ENCODE measurements at places on chromosomes 5 and 9. TPM values are rescaled to one million over a fixed set of nuclear protein-coding genes. Genes with fewer than 3 reads are reported as not detected.

Gene PCDHA2
- total RNA-seq: not detected

GRCh38 chr5:22669345-22669744 is 183.8 kb downstream of the CDH12 start:
- H3K27me3 ChIP-seq: no peaks in the 10 kb centered on the region
- H3K27ac ChIP-seq: no peak overlapping the region
- no peaks in the 10 kb centered on the region for H3K36me3 ChIP-seq
- DNase-seq: no peak

GRCh38 chr5:177276886-177277285 is 26.6 kb downstream of the RAB24 start:
- no peak overlapping the region for H3K4me3 ChIP-seq
- H3K27ac ChIP-seq: no peak overlapping the region
- H3K27me3 ChIP-seq: no peaks in the 10 kb centered on the region
- no peaks in the 10 kb centered on the region for H3K36me3 ChIP-seq

Gene ZBTB26
- total RNA-seq: 5.0 TPM

Gene PCDHA3
- total RNA-seq: not detected

GRCh38 chr5:82176115-82176814 is 101.9 kb downstream of the RPS23 start:
- H3K4me3 ChIP-seq: no peak overlapping the region
- no peak for DNase-seq
- no peaks in the 10 kb centered on the region for H3K27me3 ChIP-seq
- no peaks in the 10 kb centered on the region for H3K4me1 ChIP-seq
- H3K36me3 ChIP-seq: no peaks in the 10 kb centered on the region
- H3K27ac ChIP-seq: no peak overlapping the region

DNA sequence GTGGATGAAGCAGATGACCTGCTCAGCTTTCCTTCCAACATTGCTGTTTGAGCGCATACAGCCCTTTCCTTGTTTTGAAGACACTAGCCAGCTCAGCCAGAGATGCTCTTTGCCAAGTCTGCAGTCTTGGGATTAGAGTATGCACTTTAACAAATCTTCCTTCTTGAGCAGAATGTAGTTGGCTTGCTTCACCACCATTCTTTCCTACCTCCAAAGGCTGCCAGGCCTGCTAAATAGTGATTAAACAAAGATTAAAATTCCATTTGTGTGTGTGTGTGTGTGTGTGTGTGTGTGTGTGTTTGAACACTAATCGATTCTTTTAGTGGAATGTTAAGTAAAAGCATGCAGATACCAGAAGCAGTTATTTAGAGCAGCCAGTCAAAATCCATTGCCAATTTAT is 97.6 kb downstream of the GALNT10 start:
- H3K4me3 ChIP-seq: no peak overlapping the region
- H3K27ac ChIP-seq: no peak overlapping the region
- no peak for DNase-seq
- H3K4me1 ChIP-seq: no peaks in the 10 kb centered on the region
- H3K36me3 ChIP-seq: no peaks in the 10 kb centered on the region
- H3K27me3 ChIP-seq: no peaks in the 10 kb centered on the region

Gene STPG3
- total RNA-seq: not detected

DNA sequence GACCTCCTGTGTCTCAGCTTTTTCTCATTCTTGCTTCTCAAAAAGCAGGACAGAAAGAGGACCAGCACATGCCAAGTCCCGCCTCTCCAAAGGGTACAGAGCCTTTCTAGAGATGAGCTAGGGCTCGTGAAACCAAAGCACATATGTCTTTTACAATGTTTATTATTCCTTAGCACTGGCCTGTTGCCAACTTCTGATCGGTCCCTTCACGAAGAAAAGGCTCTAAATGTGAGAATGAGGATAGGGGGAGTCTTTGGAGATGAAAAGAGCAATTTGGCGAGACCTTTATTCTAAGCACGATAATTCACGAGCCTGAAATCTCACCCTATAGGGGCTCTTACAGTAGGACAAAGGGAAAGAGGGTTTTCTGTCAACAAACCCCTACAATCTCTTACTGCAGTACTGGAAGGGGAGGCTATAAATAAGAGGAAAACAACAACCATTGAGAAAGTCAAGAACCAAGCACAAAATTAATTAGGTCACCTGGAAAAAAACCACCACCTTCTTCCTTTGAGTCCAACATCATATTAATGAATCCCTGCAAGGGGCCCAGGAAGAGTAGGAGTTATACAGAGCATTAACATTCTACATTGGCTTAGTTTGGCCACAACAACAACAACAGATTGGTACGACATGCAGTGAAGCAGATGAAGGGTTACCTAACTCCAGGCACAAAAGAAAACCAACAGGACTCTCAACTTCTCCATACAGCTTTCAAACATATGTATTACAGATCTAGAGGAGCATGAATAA is 309.5 kb downstream of the PDE4D start:
- no peak overlapping the region for H3K27ac ChIP-seq
- H3K4me3 ChIP-seq: no peak overlapping the region
- H3K4me1 ChIP-seq: peaks cover 19% of the 10 kb centered on the region
- no peaks in the 10 kb centered on the region for H3K27me3 ChIP-seq
- DNase-seq: no peak

- no peak overlapping the region for H3K4me3 ChIP-seq
- no peak overlapping the region for H3K27ac ChIP-seq
- H3K36me3 ChIP-seq: no peaks in the 10 kb centered on the region
Observed at GRCh38 chr5:103111468-103111867, 8.5 kb downstream of the GIN1 start.

Gene SPAAR
- not detected for total RNA-seq

Gene GNG10
- 31.9 TPM for total RNA-seq

Gene LRRTM2
- not detected for total RNA-seq

DNA sequence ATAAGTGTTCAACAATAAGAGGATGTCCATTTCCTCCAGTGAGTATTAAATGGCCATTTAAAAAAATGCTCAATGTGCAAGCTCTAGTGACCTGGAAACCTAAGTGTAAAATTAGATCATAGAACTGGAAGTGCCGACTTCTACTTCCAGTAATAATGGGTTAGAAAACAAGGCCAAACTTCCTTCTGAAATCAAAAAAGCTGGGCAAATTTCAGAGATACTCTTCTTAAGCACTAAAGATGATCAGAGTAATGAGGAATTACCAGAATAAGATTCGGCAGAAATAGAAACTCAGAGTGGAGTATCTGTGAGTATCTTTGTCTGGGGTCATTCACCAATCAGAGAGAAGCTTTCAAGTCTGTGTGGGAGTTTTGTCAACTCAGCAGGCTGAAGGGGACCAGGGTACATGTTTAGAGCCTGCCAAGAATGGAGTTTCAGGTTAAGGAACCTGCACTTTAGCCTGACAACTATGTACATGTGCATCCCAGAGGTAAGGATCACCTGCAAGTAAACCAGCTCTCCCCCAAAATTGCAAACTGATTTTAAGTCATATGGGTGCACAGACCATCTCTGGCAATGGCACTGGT is 17.1 kb downstream of the FCN2 start:
- H3K4me1 ChIP-seq: no peaks in the 10 kb centered on the region
- no peak for DNase-seq
- H3K27ac ChIP-seq: no peak overlapping the region
- no peaks in the 10 kb centered on the region for H3K36me3 ChIP-seq
- no peaks in the 10 kb centered on the region for H3K27me3 ChIP-seq

DNA sequence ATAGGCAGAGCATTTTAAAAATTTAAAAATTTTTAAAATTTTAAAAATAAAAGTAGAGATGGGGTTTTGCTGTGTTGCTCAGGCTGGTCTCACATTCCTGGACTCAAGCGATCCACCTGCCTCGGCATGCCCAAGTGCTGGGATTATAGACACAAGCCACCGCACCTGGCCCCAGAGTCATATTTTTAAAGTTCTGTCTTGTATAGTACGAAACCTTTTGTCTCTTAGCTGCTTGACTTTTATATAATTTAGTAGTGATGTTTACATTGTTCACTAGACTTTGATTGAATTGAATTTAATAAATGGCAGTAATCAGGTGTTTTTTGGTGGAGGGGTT is 31.0 kb downstream of the LRRTM2 start:
- DNase-seq: no peak
- H3K27me3 ChIP-seq: no peaks in the 10 kb centered on the region
- no peak overlapping the region for H3K4me3 ChIP-seq
- no peaks in the 10 kb centered on the region for H3K36me3 ChIP-seq
- no peak overlapping the region for H3K27ac ChIP-seq
- H3K4me1 ChIP-seq: no peaks in the 10 kb centered on the region

DNA sequence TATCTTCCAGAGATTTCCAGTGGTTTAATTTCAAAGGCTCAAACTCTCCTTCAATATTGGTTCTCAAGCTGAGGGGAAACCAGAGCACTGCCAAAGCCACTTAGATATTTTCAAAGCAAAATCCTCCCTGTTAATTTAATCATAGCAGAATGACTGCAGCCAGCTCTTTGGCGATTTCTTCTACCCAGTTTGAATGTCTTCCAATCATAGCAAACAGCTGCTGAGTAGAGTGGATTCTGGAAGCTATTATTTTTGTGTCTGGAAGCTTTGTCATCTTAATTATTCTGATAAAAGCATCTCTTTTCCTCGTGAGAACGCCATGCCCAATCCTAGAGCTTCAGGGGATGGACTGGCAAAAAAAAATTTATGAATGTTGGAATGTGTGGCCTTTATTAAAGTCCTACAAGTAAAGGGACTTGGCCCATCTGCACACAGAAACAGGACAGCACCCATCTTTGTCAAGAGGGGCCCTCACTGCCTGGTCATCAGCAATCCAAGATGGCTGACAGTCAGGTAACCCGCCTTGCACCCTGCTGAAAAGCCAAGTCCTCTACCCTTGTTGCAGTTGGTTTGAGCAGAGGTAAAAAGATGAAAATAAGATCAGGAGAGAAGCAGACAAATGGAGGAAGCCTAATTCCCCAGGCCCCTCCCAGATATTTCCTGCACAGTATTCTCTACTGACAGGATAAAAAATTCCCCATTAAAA is 125.1 kb downstream of the SUSD1 start:
- no peak for DNase-seq
- H3K4me1 ChIP-seq: peaks cover 2% of the 10 kb centered on the region
- H3K4me3 ChIP-seq: no peak overlapping the region
- no peaks in the 10 kb centered on the region for H3K36me3 ChIP-seq

GRCh38 chr5:17766031-17766430 is 131.8 kb downstream of the TAF11L14 start:
- DNase-seq: no peak
- no peaks in the 10 kb centered on the region for H3K36me3 ChIP-seq
- H3K27me3 ChIP-seq: no peaks in the 10 kb centered on the region
- no peaks in the 10 kb centered on the region for H3K4me1 ChIP-seq

DNA sequence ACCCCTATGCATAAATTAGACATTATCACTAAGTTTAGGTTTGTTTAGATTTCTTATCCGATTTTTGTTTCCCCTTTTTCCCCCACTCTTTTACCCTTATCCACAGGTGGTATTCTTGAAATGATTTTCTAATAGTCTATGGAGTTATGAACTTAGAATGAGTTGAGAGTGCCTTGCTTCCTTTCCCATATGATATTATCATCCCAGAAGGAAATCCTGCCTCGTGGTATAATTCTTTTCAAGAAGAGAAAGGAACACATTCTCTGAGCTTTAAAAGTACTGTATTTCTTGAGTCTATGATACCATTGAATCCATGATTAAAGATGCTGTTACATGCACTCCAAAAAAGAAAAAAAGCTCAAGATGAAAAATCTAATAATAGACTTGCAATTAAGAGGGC is 76.9 kb upstream of the ADAMTSL1 start:
- no peak for DNase-seq
- H3K27me3 ChIP-seq: no peaks in the 10 kb centered on the region
- no peak overlapping the region for H3K4me3 ChIP-seq
- no peak overlapping the region for H3K27ac ChIP-seq
- no peaks in the 10 kb centered on the region for H3K36me3 ChIP-seq

- H3K27me3 ChIP-seq: no peaks in the 10 kb centered on the region
- H3K27ac ChIP-seq: no peak overlapping the region
- DNase-seq: peak; percentile 22
- no peak overlapping the region for H3K4me3 ChIP-seq
- H3K4me1 ChIP-seq: no peaks in the 10 kb centered on the region
Observed at GRCh38 chr5:175718401-175719108, 60.7 kb downstream of the HRH2 start.

DNA sequence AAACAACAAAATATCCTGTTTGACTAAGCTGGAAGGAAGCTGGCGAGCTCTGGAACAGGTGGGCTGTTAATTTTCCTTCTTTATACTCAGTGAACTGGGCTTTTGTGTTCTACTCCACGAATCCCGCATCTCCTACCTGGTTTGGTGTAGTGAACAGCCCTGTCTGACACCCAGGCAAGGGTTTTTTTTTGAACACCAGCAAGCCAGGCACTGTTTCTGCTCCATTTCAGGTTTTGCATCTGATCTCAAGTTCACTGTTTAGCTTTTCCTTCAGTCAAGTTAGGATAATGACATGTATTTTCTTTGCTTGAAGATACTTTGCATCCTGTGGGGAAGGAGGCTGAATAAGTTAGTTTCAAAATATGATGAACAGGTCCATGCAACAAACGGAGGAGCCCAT is 204.5 kb downstream of the SEMA6A start:
- no peak overlapping the region for H3K4me3 ChIP-seq
- H3K27me3 ChIP-seq: no peaks in the 10 kb centered on the region
- no peaks in the 10 kb centered on the region for H3K4me1 ChIP-seq
- H3K36me3 ChIP-seq: no peaks in the 10 kb centered on the region

GRCh38 chr5:80780024-80780423 is 125.2 kb upstream of the DHFR start:
- H3K27me3 ChIP-seq: no peaks in the 10 kb centered on the region
- no peaks in the 10 kb centered on the region for H3K4me1 ChIP-seq
- H3K4me3 ChIP-seq: no peak overlapping the region

Gene ST8SIA4
- total RNA-seq: 1.6 TPM

Data from Peyer's patch (tissue), 4 donors.